Right lobe of liver (tissue), 6 donors: ENCODE measurements at places on chromosomes 6 and 20. TPM values are rescaled to one million over a fixed set of nuclear protein-coding genes. Genes with fewer than 3 reads are reported as not detected.

DNA sequence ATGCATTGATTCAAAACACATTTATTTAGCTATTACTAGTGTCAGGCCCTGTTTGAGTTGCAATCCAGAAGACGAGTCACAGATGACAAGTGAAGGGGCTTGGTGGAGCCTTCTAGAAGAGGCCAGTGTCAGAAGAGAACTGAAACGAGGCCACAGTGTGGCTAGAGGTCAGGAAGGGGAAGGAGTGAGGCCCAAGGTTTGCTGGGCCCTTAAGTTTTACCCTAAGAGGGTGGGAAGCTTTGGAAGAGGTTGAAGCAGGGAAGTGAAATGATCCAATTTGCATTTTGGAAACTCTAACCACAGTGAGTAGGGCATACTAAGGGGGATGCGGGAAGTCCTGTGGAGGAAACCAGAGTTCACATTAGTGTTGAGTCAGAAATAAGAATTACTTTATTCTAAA lies 25.0 kb downstream of the TTK start:
- no peaks in the 10 kb centered on the region for H3K36me3 ChIP-seq
- no peak overlapping the region for H3K4me3 ChIP-seq
- no peaks in the 10 kb centered on the region for H3K4me1 ChIP-seq
- DNase-seq: no peak
- no peak overlapping the region for H3K27ac ChIP-seq

The NKAPL gene
- 1.0 TPM for total RNA-seq

DNA sequence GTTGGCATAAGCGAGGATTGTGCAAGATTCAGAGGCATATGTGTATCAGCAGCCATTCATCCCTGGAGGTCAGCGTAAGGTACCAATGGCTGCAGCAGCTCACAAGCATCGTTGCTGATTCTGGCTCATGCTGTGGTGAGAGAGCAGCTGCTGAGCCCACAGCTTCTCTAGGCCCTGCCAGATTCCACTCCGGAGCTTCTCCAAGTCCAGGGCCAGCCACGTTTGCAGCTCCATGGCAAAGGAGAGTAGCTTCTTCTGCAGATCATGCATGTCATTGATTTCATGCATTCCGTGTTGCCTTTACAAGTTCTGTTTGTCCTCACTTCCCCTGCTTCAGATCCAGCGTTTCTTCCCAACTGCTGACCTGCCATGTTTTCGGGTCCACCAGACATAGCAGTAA lies 474.8 kb upstream of the ID4 start:
- no peaks in the 10 kb centered on the region for H3K4me1 ChIP-seq
- no peaks in the 10 kb centered on the region for H3K36me3 ChIP-seq
- H3K27ac ChIP-seq: no peak overlapping the region
- no peaks in the 10 kb centered on the region for H3K27me3 ChIP-seq

GRCh38 chr6:164035900-164036485 lies 621.5 kb downstream of the QKI start:
- H3K4me1 ChIP-seq: no peaks in the 10 kb centered on the region
- H3K4me3 ChIP-seq: no peak overlapping the region
- no peak for DNase-seq
- no peak overlapping the region for H3K27ac ChIP-seq

GRCh38 chr6:51260003-51260402 lies 441.3 kb downstream of the TFAP2B start:
- no peaks in the 10 kb centered on the region for H3K27me3 ChIP-seq
- H3K4me3 ChIP-seq: no peak overlapping the region
- no peak overlapping the region for H3K27ac ChIP-seq
- no peaks in the 10 kb centered on the region for H3K36me3 ChIP-seq

DNA sequence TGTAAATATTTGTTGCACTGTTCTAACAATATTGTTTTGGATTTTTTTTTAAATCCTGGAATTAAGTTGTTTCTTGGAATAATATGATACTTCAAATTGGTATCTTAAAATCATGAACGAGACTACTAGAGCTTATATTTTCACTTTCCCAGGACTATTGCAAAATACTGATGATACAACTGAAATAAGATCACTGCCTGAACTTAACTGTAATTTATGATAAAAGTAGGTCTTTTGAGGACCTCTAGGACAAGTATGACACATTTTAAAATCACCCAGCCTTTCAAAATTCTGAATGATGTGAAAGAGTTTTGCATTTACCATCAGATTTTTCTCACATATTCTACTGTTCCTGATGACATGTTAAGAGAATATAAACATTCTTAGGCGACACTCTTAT lies 8.6 kb upstream of the UBE2J1 start:
- H3K27ac ChIP-seq: no peak overlapping the region
- no peaks in the 10 kb centered on the region for H3K36me3 ChIP-seq
- no peaks in the 10 kb centered on the region for H3K27me3 ChIP-seq

- H3K27ac ChIP-seq: no peak overlapping the region
- no peaks in the 10 kb centered on the region for H3K27me3 ChIP-seq
- no peaks in the 10 kb centered on the region for H3K36me3 ChIP-seq
- H3K4me1 ChIP-seq: no peaks in the 10 kb centered on the region
These were observed 46.3 kb downstream of the GOPC start for GRCh38 chr6:117555882-117556498.

DNA sequence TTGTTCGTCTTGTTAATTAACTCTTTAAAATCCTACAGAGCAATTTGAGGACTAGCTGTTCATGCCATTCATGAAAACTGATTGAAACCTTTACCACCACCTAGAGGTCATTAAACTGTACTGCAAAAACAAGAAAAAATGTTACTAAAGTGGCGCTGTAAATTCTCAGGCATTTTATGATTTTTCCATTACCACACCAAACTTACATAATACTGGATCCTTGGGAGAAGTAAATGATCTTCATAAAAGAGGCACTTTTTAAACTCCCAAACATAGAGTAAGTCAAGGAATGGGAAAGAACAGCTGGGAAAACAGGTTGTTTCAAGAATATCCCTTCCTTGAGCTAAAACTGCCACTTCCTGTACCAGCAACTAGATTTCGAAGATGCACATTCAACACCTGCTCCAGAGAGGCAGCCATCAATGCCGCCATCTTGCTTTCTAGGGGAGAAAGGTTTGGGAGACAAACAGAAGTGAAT lies 54.3 kb downstream of the MYLIP start:
- no peak overlapping the region for H3K4me3 ChIP-seq
- no peak for DNase-seq
- no peaks in the 10 kb centered on the region for H3K36me3 ChIP-seq
- H3K27ac ChIP-seq: no peak overlapping the region
- no peaks in the 10 kb centered on the region for H3K27me3 ChIP-seq
- H3K4me1 ChIP-seq: no peaks in the 10 kb centered on the region

DNA sequence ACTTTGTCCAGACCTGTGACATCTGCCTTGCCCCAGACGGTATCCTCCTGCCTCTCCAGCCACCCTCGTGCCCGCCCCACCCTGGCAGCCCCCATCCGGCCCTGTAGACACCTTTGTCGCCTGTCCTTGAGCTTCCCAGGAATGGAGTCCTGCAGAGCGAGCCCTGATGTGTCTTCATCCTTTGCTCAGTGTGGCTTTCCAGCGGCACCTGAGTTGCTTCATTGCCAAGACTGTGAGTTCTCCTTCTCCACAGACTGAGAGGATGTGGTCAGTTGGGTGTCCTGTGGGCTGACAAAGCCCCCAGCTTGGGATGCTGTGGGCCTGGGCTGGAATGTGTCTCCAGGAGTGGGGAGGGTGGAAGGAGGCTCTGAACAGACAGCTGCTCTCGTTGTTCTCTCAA lies 1.7 kb upstream of the CST4 start:
- H3K36me3 ChIP-seq: no peaks in the 10 kb centered on the region
- DNase-seq: no peak
- no peak overlapping the region for H3K27ac ChIP-seq

The NDUFAF5 gene
- total RNA-seq: 9.8 TPM

- H3K27me3 ChIP-seq: no peaks in the 10 kb centered on the region
- H3K36me3 ChIP-seq: no peaks in the 10 kb centered on the region
- H3K27ac ChIP-seq: no peak overlapping the region
- no peak for DNase-seq
These were observed 36.8 kb downstream of the TSPYL4 start for GRCh38 chr6:116217069-116217468.

- no peak overlapping the region for H3K4me3 ChIP-seq
- no peaks in the 10 kb centered on the region for H3K27me3 ChIP-seq
- H3K4me1 ChIP-seq: no peaks in the 10 kb centered on the region
- no peak overlapping the region for H3K27ac ChIP-seq
- DNase-seq: no peak
These were observed 21.3 kb upstream of the TMEM14A start for GRCh38 chr6:52649536-52650160.

- H3K36me3 ChIP-seq: no peaks in the 10 kb centered on the region
- H3K27ac ChIP-seq: no peak overlapping the region
- no peaks in the 10 kb centered on the region for H3K4me1 ChIP-seq
- H3K4me3 ChIP-seq: no peak overlapping the region
- no peaks in the 10 kb centered on the region for H3K27me3 ChIP-seq
These were observed 435.6 kb upstream of the RUNX2 start for GRCh38 chr6:44892579-44892978.

DNA sequence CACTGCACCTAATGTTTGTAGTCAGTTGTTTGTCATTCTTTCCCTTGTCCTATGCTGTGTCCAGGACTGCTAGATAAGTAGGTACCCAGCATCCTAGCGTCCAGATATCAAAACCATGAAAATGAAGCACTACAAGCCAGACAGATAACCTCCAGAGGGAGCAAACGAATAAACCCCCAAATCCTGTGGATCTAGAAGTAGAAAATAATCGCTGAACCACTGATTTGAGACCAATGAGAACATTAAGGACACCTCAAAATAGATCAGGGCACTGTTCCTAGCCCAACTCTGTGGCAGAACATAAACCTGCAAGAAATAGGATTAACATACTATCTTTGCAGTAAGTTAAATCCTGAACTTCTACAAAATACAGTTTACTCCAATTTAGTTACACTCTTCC lies 1.1 kb upstream of the KLHL32 start:
- H3K27me3 ChIP-seq: no peaks in the 10 kb centered on the region
- no peak overlapping the region for H3K27ac ChIP-seq
- no peaks in the 10 kb centered on the region for H3K4me1 ChIP-seq
- no peak for DNase-seq
- H3K4me3 ChIP-seq: no peak overlapping the region

DNA sequence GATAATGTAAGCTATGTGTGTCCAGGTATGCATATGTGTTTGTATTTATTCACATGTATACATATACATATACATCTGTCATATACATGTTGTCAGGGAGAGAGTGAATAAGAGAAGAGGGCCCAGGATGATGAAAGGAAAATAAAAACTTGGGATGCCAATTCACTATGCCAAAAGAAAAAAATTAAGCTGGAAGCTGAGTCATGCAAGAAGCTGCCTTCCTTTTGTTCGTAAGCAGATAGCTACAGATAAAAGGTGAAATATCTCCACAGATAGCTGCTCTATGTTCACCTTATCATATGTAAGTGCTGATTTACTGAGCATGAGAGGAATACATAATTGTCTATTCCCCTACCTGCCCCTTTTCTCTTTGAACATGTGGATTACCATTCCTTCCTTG lies 579.9 kb downstream of the EPM2A start:
- no peak overlapping the region for H3K4me3 ChIP-seq
- no peaks in the 10 kb centered on the region for H3K4me1 ChIP-seq
- H3K27me3 ChIP-seq: no peaks in the 10 kb centered on the region
- DNase-seq: no peak

DNA sequence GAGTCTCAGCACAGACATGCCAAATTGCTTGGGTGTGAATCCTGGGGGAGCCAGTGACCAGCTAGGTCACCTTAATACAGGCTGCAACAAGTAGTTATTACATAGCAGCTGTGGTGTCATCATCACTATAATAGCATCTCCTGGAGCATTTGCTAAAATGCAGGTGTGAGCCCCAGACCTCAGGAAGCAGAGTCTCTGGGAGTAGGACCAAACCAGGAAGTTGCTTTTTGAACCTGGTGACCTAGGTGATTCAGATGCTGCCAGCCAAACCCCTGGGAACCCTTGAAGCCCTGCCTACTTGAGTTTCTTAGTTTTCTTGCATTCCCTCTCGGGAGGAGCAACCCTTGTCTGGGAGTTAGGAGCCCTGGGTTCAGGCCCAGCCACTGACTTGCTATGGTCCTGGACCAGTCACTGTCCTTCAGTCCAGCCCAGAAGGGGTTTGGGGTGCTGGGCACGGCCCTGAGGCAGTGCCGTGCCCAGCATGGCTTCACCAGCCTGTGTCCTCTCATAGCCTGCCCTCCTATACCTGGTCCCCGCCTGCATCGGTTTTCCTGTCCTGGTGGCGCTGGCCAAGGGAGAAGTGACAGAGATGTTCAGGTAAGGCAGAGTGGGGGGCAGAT lies 39.3 kb upstream of the ID1 start:
- DNase-seq: no peak
- H3K36me3 ChIP-seq: peaks cover 26% of the 10 kb centered on the region
- no peaks in the 10 kb centered on the region for H3K27me3 ChIP-seq

The HSF2 gene
- 2.8 TPM for total RNA-seq

GRCh38 chr6:136378888-136379287 lies 89.2 kb upstream of the BCLAF1 start:
- no peak overlapping the region for H3K4me3 ChIP-seq
- no peaks in the 10 kb centered on the region for H3K36me3 ChIP-seq
- DNase-seq: no peak
- H3K27ac ChIP-seq: no peak overlapping the region
- H3K4me1 ChIP-seq: no peaks in the 10 kb centered on the region

DNA sequence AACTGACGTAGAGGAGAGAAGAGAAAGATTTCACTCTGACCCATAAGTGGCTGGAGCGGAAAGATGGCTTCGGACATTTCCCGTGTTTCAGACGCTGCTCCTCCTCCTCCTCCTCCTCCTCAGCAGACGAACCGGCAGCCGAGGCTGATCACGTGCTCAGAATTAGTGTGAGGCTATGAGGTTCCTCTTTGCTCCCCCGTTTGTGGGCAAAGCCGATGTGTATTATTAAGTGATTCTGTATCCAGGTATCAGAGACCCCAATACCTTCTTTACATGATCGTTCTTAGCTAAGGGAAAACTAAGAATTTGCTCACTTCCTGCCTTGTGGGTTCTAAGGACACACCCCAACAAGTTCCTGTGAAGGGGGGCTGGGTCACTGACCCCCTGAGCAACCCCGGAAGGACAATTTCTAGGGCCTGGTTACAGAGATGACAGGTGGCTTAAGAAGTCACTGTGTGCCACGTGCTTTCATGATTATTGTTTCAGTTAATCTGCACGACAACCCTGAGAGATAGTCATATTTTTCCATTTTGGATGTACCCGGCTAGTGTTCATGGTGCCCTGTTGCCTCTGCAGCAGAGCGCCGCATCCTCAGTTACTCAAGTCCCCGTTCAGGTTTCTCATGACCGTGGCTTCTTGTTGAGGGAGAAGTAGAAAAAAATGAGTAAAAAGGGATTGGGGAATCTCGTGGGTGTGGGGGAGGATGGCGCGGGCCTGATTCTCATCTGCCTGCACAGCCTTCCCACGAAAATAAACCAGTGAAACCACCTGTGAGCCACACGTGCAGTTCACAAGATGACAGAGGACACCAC lies 671.8 kb downstream of the QKI start:
- DNase-seq: no peak
- peak overlapping the region; percentile 45 for H3K27ac ChIP-seq
- H3K27me3 ChIP-seq: no peaks in the 10 kb centered on the region
- no peaks in the 10 kb centered on the region for H3K4me1 ChIP-seq
- no peak overlapping the region for H3K4me3 ChIP-seq
- no peaks in the 10 kb centered on the region for H3K36me3 ChIP-seq

GRCh38 chr6:101397199-101397598 lies 3.7 kb downstream of the GRIK2 start:
- no peak overlapping the region for H3K27ac ChIP-seq
- no peaks in the 10 kb centered on the region for H3K4me1 ChIP-seq
- H3K4me3 ChIP-seq: no peak overlapping the region
- H3K36me3 ChIP-seq: no peaks in the 10 kb centered on the region

The PACSIN1 gene
- total RNA-seq: 0.06 TPM
